DND-41 (cell line): ENCODE measurements at places on chromosomes 6 and 20.

- H3K36me3 ChIP-seq, result no peaks in the 10 kb centered on the region
- no peaks in the 10 kb centered on the region for H3K27me3 ChIP-seq
- H3K27ac ChIP-seq, result no peak overlapping the region
- no peaks in the 10 kb centered on the region for H3K4me1 ChIP-seq
- DNase-seq, result no peak
- H3K4me3 ChIP-seq, result no peak overlapping the region
Observed at GRCh38 chr6:16884526-16884925, 123.3 kb upstream of the ATXN1 start.

DNA sequence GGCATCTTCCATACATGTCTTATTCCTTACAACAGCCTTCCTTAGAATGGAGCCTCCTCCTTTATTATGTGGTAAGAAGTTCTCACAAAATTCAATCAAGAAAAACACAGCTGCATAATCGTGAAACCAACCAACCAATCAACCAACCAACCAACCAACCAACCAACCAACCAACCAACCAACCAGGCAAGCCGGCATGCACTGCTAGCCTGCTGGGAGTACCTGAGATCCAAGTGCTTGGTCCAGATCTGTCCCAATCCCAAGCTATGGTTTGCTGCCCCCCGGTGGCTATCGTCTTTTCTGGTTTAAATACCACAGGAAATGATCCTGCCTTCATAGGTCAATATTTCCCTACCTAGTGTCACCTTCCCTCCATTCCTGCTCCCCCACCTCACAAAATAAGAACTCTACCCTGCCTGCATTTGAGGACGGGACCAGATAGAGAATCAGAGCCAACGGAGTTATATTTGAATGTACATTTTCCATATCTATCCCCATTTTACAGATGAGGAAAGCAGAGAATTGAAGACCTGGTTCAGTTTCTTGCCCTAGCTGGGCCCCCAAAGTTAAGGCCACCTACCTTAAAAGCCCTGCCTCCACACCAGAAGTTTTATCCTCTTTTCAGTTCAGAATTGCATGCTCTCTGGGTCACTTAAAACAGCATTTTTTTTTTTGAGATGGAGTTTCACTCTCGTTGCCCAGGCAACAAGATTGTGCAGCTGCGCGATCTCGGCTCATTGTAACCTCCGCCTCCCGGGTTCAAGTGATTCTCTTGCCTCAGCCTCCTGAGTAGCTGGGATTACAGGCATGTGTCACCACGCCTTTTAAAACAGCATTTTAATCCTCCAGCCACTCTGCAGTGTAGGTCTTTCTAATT, 27.1 kb downstream of the RAB44 start:
- no peak overlapping the region for H3K4me3 ChIP-seq
- peaks cover 14% of the 10 kb centered on the region for H3K4me1 ChIP-seq
- peak; percentile 74 for DNase-seq
- H3K27ac ChIP-seq, result no peak overlapping the region

- H3K36me3 ChIP-seq, result no peaks in the 10 kb centered on the region
- no peak overlapping the region for H3K4me3 ChIP-seq
- H3K27ac ChIP-seq, result no peak overlapping the region
- no peak for DNase-seq
- H3K4me1 ChIP-seq, result no peaks in the 10 kb centered on the region
- H3K27me3 ChIP-seq, result peaks cover 2% of the 10 kb centered on the region
Observed at GRCh38 chr20:58096880-58097423, 131.5 kb downstream of the ANKRD60 start.

DNA sequence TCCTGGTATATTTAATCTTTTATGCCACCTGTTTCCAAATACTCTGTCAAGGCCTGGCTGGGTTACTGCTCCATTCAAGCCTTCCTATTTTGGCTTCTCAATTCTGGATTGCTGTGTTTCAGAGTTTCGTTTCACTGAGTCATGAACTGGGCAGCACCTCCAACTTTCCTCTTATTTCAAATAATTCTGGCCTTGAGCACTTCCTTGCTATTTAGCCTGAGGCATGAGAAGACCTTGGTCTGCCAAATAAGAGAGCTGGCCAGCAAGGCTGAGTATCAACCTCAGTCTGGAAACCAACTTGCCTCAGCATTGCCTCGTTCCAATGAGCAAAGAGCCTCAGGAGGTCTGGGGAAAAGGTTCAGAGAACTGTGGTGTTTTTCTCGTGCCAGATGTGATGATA, 66.6 kb downstream of the TNFAIP3 start:
- H3K27me3 ChIP-seq, result no peaks in the 10 kb centered on the region
- no peak for DNase-seq
- peaks cover 11% of the 10 kb centered on the region for H3K4me1 ChIP-seq
- no peak overlapping the region for H3K27ac ChIP-seq

- H3K27me3 ChIP-seq, result peaks cover 7% of the 10 kb centered on the region
- DNase-seq, result no peak
- H3K4me3 ChIP-seq, result no peak overlapping the region
- H3K36me3 ChIP-seq, result no peaks in the 10 kb centered on the region
Observed at GRCh38 chr20:14319704-14320103, 17.7 kb downstream of the FLRT3 start.

- H3K4me1 ChIP-seq, result peaks cover 24% of the 10 kb centered on the region
- H3K27me3 ChIP-seq, result peaks cover 7% of the 10 kb centered on the region
- H3K27ac ChIP-seq, result no peak overlapping the region
- DNase-seq, result peak; percentile 14
Observed at GRCh38 chr6:11535801-11536230, 1.7 kb upstream of the TMEM170B start.

- no peaks in the 10 kb centered on the region for H3K36me3 ChIP-seq
- no peak for DNase-seq
- H3K4me1 ChIP-seq, result no peaks in the 10 kb centered on the region
- H3K27ac ChIP-seq, result no peak overlapping the region
- H3K27me3 ChIP-seq, result no peaks in the 10 kb centered on the region
Observed at GRCh38 chr20:51596668-51597388, 54.3 kb upstream of the NFATC2 start.

DNA sequence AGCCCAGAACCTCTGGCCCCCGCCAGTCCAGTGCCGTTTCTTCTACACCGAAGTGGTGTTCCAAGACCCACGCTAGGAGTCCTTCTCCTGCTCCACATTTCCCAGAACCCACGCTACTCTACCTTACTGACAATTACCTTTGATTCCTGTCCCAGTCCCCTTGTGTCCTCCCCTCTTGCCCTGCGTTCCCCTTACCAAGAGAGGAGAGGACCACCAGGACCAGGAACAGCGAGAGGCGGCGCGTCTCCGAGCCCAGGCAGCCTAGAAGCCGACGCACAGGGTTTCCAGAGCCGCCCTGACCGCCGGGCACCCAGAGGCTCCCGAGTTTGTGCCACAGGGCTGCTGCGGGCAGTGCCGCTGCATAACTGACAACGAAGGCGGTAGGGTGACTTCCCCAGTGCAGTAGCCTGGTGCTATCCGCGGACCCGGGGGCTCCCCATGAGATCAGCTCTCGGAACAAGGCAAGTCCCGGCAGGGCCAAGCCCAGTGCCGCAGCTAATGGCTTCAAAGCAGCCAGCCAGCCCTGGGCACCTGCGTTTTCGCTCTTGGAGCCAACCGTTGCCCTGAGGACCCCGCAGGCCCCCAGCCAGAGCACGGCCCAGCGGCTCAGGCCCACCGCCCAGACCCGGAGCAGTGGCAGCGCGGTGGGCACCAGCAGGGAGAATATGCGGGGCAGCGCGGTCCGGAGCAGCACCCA, 512 bp downstream of the TAP1 start:
- H3K36me3 ChIP-seq, result peaks cover 38% of the 10 kb centered on the region
- H3K4me3 ChIP-seq, result peak overlapping the region; percentile 55
- H3K27ac ChIP-seq, result peak overlapping the region; percentile 98
- H3K4me1 ChIP-seq, result peaks cover 33% of the 10 kb centered on the region
- DNase-seq, result peak; percentile 56

DNA sequence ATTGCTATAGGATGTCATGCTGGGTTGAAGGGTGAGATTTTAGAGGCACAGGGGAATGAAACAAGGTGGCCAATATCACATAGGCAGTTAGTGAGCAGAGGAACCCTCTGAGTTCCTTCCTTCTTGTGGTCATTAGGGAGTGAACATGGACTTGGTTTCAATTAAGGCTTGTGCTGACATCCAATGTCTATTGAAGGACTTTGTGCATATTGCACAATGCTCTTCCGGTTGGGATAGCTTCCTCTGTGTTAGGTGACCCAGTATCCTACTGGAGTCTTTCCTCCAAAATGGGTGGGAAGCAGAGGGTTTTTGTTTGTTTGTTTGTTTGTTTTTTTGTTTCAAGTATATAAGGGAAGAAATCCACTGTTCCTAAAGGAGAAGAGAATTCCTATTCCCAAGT, 98.5 kb downstream of the HDGFL1 start:
- H3K27me3 ChIP-seq, result no peaks in the 10 kb centered on the region
- H3K36me3 ChIP-seq, result no peaks in the 10 kb centered on the region
- no peak overlapping the region for H3K4me3 ChIP-seq
- H3K4me1 ChIP-seq, result no peaks in the 10 kb centered on the region

GRCh38 chr6:12081771-12082170, 69.7 kb downstream of the HIVEP1 start:
- H3K27ac ChIP-seq, result no peak overlapping the region
- H3K27me3 ChIP-seq, result peaks cover 2% of the 10 kb centered on the region
- H3K36me3 ChIP-seq, result no peaks in the 10 kb centered on the region
- no peak overlapping the region for H3K4me3 ChIP-seq
- no peaks in the 10 kb centered on the region for H3K4me1 ChIP-seq

GRCh38 chr20:467755-468154, 5.4 kb upstream of the TBC1D20 start:
- H3K27me3 ChIP-seq, result no peaks in the 10 kb centered on the region
- DNase-seq, result no peak
- H3K4me1 ChIP-seq, result peaks cover 7% of the 10 kb centered on the region
